Kidney (tissue), 22 donors: ENCODE measurements at places on chromosomes 3 and 15.

DNA sequence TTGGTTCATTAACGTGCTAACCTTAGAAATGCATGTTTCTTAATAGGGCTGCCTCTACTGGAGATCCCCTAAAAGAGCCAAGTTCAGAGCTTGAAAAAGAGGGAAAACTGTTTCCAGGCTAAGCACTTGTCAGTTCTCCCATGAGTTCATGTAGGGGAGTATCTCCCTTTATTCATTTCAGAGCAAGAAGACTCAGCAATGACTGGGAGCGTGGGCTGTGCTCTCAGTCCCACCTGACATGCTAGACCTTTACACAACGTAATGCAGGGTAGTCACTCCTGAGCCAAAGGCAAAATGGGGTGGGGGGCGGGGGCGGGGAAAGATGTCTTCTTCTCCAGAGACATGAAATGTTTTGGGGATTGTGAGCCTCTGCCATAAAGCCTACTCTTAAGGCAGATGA lies 420.1 kb upstream of the MCTP2 start:
- no peak for DNase-seq

DNA sequence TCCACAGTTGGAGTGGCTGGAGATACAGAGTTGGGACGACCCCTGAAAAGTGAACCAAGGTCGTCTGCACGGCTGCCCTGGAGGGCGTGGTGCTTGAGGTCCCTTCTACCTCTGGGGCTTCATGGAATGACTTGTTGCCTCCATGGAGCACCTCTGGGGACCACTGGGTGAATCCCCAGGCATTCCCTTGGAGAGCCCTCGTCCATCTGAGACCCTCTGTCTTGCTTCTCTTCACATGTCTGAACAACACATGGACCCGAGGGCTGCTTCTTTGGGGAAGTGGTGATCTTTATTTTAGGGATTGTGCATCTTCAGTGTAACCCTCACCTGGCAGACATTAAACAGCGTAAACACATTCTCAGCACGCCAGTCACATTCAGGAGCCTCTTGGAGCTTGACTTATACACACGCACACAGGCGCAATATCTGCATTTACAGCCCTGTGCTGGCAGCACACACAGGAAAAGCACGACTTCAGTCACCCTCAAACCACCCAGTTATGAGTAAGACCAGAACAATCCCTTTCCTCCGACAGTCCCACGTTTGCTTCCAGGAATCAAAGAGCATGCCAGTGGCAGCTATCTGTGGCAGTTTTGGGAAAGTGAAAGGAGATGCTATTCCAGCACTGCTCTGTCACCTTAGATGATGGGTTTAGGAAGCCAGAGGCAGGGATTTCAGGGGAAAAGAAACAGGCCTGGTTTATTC lies 12.6 kb downstream of the FAM107A start:
- DNase-seq = no peak

GRCh38 chr15:69553686-69554085 lies 101.1 kb downstream of the RPLP1 start:
- no peak for DNase-seq

- peak; percentile 1 for DNase-seq
Observed at GRCh38 chr3:10554236-10554611, 48.8 kb upstream of the ATP2B2 start.

- DNase-seq = peak; percentile 87
Observed at GRCh38 chr15:35506272-35506870, 39.6 kb downstream of the DPH6 start.

- no peak for DNase-seq
Observed at GRCh38 chr3:138241061-138241460, 54.0 kb downstream of the ARMC8 start.

GRCh38 chr15:88529021-88529630 lies 17.4 kb downstream of the DET1 start:
- no peak for DNase-seq

- no peak for DNase-seq
Observed at GRCh38 chr3:127017781-127018180, 34.9 kb downstream of the PLXNA1 start.

GRCh38 chr3:71031914-71032521 lies 551.5 kb downstream of the FOXP1 start:
- peak; percentile 39 for DNase-seq
